ENCODE measurements at places on chromosomes 2 and 18.

DNA sequence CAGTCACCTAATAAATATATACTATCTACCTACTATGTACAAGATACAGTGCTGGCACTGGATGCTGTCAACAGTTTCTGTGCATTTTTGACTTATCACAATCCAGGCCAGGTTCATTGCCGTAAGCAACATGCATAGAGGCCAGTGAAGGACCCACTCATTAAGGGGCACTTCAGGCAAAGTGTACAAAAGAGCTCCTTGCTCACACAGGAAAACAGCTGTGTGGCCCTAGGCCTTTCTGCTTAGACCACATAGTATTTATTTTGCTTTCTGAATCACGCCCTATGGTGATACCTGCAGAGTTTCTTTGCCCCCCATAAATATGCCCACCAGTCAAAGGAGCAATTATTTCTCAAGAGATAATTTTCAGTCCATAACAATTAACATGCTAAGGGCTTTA lies 39.6 kb upstream of the STAT4 start:
- no peak for DNase-seq

- DNase-seq: no peak
Observed at GRCh38 chr18:48597671-48598070, 58.8 kb downstream of the CTIF start.

DNA sequence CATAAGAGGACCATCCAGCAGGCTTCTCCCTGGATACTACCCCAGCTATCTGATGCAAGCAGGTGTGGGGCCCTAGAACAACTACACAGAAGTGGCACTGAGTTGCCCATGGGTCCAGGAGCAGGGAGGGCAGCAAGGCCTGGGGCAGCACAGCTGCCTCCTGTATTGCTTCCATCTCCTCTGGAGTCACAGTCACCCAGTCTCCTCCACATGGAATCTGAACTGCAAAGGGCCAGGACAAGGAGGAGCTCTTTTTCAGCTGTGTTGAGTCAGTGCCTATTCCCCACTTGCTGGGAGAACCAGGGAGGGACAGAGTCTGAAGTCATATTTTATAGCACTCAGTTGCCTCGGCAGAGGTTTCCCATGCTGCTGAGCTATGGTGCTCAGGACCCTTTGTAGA lies 67.9 kb upstream of the ALPP start:
- DNase-seq: no peak

GRCh38 chr2:39120521-39120770 lies 405 bp downstream of the SOS1 start:
- no peak for DNase-seq

GRCh38 chr18:66550366-66550765 lies 53.5 kb downstream of the CDH19 start:
- DNase-seq: no peak

- DNase-seq: no peak
Observed at GRCh38 chr18:3877678-3878077, 427.7 kb downstream of the TGIF1 start.

- no peak for DNase-seq
Observed at GRCh38 chr2:172613615-172614231, 57.8 kb downstream of the PDK1 start.

DNA sequence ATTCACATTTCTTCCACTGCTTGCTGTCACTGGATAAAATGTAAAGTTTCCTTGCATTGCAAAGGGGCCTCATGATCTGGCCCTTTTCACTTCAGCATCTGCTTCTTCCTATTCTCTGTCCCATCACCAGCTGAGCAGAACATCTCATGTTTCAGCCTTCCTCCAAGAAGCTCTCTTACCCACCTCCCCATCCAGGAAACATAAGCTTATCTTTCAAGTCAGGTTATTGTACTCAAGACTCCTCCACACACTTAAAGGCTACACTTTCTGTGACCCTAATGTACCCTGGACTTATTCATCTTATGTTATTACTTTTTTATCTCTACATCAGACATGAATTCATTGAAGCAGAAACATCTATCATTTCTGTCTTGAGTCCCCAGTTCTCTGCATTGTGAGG lies 230.5 kb downstream of the PMAIP1 start:
- DNase-seq: no peak

DNA sequence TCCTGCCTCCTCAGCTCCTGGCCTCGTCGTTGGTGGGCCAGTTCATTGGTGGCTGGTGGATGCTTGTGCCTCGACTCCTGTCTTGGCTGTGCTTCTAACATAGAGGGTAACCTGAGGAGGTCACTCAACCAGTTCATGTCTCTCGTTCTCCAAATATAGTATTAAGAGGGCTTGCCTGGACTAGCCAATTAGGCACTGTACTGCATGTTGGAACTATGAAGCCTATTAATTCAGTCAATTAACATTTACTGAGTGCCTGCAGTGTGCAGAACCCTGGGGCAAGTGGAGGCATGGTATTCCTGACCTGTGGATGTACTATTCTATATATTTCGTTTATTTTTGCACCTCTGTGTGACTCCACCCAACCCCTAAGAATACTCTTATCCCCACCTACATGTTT lies 89.9 kb upstream of the PELI1 start:
- no peak for DNase-seq

DNA sequence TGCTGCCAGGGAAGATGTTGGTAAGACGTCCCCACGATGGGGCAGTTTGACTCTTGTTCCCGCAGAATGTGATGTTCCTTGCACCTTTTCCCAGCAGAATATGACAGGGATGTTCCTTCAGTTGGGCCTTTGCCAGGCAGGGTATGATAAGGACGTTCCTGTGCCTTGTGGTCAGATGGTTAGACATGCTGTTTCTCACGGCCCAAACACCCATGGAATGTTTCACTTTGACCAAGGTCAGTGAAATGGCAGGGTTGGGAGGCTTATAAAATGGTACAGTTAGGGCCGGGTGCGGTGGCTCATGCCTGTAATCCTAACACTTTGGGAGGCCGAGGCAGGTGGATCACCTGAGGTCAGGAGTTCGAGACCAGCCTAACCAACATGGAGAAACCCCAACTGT lies 40.3 kb upstream of the YPEL5 start:
- no peak for DNase-seq

DNA sequence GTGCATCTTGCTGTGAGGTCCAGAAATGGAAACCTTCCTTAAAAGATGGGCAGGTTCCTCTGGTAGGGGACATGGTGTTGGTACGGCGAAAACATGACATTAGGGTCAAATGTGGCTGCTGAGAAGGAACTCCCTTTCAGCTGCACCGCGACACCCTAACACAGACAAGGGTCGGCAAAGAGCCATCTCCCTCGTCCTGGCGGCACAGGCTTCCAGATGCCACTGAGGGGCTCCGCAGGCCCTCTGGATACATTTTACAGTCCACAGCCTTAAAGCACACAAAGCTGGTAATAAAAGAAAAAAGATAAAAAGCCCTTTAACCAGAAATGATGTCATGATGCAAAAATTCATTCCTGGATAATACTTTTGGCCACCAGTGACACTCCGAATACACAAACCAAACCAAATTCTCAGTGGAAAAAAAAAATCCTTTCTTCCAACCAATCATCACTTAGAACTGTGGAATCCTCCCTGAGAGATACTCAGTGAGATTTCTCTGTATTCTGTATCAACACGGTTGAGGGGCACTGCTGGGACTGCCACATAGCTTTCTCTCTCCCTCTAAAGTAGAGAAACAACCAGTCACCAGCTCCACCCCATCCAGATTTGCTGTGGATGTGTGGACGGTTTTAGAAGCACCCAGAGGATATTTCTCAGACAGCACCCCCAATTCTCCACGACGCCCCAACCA lies 174.8 kb downstream of the HDAC4 start:
- no peak for DNase-seq
